ENCODE measurements at places on chromosomes 11 and 22.

DNA sequence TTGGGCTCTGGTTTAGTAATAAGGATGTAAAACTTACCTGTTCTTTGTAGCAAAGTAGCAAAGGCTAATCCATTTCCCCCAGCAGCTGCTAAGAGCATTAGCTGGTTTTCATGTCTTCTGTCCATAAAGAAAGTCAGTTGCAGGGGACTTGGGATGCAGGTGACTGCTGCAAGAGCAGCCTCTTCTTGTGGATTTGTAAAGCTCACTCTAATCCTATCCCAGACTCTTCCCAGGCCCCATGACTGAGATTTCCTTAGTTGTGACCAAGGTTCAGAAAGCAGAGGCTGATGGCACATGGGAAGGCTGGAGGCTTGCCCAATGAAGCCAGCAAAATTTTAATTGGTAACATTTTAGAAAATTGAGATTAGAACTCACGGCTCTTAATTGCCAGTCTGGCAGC is 94.4 kb upstream of the HORMAD2 start:
- no peak for DNase-seq

- DNase-seq: no peak
Measured at GRCh38 chr11:78833237-78833636, 258.6 kb upstream of the NARS2 start.

GRCh38 chr11:120221115-120221752 is 10.4 kb downstream of the OAF start:
- DNase-seq: no peak

- peak; percentile 55 for DNase-seq
Measured at GRCh38 chr11:119316729-119317591, at the start of gene MCAM. Gene MCAM (minus strand): TSS chr11:119317130. CDS start chr11:119317101, 29 bp downstream.

DNA sequence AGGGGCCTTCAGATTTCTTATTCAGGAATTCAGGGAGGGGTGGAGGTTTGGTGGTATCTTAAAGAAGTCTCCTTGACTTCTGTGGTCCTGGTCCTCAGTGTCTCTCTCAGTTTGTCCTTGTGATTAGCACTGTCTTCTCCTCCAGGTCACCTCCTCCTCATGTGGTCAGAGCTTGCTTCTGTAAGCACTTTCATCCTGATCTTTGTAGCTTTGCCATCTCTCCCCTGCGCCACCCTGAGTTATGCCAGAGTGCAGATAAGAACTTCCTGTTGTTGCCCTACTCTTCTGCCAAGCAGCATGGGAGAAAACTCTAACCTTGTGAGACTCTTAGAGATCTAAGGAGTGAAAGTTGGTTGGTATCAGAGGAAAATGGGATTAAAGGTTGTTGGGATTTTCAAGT is 30.9 kb downstream of the MICAL2 start:
- DNase-seq: no peak

DNA sequence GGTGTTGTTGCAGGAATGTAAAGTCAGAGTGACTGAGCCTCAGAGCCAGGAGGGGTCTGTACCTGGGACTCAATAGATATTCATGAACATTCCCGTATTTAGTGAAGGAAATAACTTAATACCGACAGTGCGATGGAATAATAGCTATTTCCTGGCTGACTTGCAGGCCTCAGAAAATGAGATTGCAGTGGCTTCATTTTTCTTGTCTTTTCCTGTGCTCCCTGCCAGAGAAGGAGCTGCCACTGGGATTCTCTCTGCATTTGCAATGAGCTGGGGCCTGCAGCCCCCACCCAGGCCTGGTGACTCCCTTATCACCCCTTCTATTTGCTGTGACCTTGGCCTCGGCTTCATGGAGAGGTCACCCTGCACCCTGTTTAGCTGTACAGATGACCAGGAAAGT is 173.4 kb downstream of the MIAT start:
- no peak for DNase-seq

DNA sequence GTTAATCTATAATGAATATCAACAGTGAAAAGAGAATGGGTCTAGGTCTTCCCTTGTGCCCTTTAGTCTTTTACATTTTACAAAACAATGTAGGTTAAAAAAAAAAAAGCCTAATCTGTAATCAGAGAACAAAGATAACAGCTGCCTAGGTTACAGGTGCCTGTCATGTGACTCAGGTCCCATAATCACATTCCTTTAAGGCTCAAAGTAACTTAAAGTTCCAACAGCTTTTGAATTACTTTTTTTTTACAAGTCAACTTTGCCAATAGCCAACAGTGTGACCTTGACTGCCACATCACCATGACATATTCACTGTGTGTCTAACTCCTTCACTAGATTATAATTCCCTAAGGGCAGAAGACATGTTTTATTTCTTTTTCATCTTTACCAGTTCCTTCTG is 237.0 kb upstream of the API5 start:
- no peak for DNase-seq

DNA sequence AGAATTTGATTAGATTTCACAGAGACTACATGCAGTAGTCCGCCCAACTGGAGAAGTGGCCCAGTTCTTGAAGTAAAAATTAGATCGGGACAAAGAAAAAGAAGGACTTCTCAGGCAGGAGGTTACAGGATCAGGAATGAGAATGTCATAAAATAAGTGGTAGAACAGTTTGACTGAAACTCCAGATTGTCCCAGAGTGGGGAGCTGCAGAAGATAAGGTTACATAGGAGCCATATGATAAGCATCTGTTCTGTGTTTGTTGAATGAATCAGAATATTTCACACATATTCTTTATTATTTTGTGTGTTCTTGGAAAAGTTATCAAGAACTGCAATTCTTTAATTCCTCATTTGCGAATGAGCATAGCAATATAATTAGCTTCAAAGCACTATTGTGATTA is 210.6 kb downstream of the AASDHPPT start:
- no peak for DNase-seq

GRCh38 chr11:122814401-122814800 is 23.9 kb upstream of the CRTAM start:
- no peak for DNase-seq

DNA sequence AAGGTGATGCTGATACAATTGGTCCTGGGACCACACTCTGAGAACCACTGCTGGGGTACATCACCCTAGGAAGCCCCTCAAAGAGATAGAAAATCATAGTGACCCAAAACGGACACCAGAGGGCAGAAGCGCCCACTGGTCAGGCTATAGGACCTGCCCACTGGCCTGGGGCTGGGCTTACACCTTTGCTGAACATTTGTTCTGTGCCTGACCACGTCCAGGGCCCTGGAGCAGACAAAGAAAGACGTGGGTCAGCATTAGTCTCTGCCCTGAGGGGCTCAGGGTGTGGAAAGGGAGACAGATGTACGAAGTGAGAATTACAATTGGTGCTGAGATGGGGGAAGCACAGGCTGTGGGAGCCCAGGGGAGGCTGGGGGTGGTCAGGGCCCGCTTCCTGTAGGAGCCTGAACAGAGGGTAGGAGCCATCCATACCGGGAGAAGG is 14.4 kb upstream of the SERPINH1 start:
- DNase-seq: peak; percentile 88

- DNase-seq: peak; percentile 83
Measured at GRCh38 chr11:27218421-27219038, 144.5 kb downstream of the CCDC34 start.

DNA sequence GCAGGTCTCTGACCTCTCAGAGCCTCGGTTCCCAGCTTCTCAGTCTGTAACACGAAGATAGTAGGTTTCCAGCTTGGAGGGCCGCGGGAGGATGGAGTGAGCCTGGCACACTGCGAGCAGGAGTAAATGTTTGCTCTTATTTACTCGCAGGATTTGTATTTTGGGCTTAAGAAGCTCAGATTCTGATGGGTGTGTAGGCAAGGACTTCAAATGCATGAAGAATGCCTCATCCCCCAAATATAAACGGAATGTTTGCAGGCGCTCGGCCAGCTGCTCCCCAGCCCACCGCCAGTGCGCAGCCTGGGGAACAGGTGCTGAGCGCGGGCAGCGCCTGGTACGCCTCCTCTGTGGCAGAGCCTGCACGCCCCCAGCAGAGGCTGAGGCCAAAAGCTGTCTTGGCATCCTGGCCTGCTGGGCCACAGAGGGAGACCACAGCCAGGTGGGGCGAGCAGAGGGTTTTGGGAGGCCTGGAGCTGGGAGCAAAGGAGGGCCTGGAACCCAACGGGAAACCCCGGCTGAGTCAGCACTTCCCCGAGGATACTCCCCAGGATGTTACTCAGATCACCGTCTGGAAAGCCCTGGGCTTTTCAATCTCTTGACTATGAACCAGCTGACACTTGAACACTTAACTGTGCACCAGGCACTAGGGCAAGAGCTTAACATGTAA is 9.4 kb downstream of the EHD1 start:
- DNase-seq: peak; percentile 78

GRCh38 chr11:61129639-61130523 is 27.6 kb downstream of the CD5 start:
- DNase-seq: peak; percentile 96

- DNase-seq: no peak
Measured at GRCh38 chr22:33247758-33248157, 189.6 kb upstream of the SYN3 start.

DNA sequence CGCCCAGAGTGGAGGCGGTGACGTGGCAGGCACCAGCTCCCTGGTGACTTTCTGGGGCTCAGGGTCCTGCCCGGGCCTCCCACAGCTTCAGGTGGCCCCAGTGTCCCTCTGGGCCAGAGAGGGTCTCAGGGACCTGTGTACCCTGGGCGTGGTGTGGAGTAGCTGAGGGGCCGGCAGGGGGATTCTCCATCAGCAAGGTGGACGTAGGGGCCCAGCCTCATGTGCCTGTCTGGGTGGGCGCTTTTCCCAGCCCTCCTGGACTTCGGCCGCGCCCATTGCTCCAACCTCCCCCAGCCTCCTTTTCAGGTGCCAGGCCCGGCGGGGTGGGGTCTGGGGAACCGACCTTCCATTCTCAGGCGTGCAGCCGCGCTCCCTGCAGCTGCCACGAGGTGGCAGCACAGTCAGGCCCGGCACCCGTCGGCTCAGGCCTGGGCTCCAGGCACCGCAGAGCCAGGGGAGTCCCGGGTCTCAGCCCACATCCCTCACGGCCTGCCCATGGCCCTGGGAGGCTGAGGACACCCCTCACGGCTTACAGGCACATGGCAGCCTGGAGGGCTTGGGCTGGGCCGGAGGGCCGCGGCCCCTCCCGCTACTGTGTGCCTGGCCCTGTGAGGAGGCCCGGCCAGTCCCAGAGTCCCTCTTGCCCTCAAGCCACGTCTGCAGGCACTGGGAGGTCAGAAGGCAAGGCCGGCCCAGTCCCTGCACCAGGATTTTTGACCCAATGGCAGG is 19.9 kb upstream of the MUC5B start:
- DNase-seq: peak; percentile 95

- DNase-seq: no peak
Measured at GRCh38 chr11:12143461-12144258, 33.3 kb downstream of the MICAL2 start.

DNA sequence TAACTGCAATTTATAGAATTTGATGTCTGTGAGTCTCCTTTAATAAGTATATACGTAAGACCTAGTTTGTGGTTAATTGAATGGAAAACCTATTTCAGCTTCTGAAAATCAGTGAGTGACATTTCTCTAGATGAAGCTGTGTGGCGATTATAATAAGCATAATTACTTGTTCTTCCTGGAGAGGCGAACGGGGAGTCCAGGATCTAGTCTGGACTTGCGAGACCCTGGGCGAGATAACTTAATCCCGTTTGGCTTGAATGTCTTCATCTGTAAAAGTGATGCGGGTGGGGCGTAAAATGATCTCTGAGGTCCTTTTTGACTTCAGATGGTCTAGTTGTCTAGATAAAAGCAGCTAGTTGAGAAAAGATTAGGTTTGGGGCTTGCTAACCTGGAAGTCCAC is 1.1 kb downstream of the PRRG4 start:
- DNase-seq: no peak

DNA sequence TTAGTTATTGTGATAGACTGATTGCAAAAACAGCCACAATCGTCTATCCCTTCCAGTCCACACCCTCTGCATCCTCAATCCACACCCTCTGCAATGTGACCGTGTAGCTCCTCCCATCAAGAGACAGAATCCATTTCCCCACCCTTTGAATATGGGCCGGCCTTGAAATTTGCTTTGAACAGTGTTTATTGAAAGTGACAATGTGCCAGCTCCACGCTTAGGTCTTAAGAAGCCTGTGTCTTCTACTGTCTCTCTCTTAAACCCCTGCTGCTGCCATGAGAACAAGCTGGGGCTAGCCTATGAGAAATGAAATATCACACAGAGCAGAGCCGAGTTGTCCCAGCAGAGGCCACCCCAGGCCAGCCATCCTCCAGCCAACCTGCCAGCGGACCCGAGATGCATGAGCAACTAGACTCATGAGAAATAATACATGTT is 22.3 kb upstream of the MICAL2 start:
- peak; percentile 78 for DNase-seq

DNA sequence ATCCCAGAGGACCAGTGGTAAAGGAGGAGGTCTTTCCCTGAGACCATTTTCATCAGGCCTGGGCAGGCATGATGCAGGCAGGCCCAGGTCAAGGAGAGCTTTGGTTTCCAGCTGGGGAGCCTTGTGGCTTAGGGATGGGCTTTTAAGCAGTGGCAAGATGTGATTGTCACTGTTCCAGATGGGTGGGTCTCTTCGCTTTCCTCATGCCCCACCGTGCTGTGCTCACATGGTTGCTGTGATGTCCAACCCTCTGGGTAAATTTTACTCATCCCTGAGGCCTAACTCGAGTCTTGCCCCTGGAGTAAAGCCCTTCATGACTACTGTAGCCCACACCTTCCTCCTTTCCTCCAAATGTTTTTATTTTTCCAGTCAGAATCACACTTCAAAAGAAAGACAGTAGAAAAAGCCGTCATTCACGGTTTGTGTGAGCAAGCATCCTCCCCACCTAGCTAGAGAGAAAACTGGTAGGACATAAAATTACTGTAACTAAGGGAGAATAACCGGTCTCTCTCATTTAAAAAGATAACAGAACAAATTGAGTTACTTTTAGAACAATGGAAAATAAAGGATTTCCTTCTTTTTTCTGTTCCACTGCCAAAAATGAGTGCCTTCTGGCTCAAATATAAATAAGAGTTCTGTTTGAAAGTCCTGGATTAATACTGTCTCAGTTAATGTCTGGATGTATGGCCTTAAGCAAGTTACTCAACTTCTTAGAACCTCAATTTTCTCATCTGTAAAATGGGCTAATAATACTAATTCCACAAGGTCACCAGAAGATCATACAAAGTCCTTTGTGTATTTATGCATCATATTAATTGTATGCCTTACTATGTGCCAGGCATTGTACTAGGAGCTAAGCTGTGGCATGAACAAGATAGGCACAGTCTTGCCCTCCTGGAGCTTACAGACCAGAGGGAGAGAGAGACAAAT is 84.9 kb downstream of the ME3 start:
- DNase-seq: no peak

- DNase-seq: no peak
Measured at GRCh38 chr11:21603886-21604285, 589.0 kb upstream of the ANO5 start.

- DNase-seq: no peak
Measured at GRCh38 chr11:3159296-3160190, 5.6 kb downstream of the OSBPL5 start.
